ENCODE measurements at places on chromosomes 16 and 17.

- no peak for DNase-seq
These were observed 12.0 kb downstream of the KCNJ2 start for GRCh38 chr17:70181376-70181775.

DNA sequence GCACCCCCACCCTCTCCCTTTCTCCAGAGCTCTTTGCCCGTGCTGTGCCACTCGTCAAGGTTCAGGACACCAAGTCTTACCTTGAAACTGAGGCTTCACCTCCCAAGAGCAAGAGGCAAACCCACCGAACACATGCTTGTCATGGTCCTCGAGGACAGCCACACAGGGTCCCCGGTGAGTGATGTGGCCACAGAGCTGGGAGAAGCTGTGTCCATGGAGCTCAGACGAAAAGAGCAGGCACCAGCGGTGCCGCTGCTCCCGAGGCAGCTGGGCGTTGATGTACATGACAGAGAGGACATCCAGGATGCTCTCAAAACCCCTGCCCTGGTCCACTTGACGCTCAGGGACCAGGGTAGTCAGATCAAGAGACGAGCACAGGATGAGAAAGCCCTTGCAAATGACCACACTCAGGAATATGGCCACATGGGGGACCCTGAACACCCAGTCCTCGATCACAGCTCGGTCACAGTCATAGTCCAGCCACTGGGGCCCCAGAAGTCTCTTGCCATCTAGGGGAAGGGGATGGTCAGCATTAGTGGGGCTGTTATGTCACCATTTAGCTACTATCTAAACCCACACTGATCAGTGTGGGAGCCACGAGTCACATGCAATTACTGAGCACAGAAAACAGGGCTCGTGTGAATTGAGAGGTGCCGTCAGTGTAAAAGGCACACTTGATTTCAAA lies 17.8 kb downstream of the MEAK7 start:
- DNase-seq = no peak

GRCh38 chr17:64196601-64197000 lies 66.5 kb downstream of the TEX2 start:
- no peak for DNase-seq

DNA sequence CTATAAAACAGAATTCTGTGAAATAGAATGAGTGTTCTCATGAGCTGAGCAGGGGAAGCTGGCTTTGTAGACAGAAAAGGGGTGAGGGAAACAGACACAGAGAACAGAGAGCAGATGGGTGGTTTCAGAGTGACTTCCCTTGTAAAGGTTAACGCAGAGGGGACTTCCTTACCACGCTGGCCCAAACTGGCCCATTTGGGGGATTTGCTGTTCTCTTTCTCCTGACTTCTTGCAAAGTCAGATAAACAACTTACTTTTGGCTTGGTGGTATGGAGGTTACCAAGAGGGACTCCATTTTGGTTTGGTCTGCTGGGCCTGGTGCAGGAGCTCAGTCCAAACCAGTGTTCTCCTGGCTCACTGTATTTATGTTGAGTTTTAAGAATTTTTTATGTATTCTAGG lies 48.4 kb downstream of the SEC14L1 start:
- DNase-seq = no peak

DNA sequence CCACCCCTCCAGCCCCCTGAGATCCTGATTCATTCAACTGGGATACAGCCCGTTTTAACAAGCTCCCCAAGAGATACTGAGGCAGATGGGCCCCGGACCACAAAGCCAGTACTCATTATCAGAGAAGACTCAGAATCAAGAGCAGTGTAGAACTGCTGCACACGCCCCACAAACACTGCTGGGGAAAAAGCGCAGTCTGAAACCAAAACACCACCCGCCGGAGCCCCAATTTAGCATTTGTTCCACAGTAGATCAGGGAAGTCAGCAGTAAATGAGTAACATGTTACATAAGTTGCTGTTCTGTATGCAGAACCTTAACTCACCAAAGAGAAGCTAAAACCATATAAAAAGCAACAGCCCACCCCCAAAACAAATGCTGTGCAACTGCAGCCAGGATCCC lies 123.6 kb downstream of the CDYL2 start:
- DNase-seq = no peak

GRCh38 chr17:42289611-42290181 lies 1.4 kb downstream of the STAT5A start:
- peak; percentile 56 for DNase-seq

DNA sequence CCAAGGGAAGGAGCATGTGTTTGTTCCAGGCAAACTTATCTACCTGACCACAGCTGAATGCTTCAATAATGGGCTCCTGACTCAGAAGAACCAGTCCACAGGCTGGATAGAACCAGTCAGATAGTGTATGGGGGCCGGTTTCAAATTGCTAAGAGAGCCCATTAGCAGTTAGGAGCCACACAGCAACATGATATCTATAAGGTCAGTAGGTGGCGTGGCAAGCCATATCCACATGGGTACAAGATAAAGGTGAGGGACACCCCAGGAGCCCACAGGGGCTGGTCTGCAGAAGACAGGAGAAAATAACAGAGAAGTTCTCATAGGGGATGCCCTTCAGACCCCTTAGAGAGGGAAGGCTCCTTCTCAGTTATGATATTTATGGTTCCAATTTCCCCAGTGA lies 31.6 kb upstream of the CDRT15 start:
- DNase-seq = no peak
